ENCODE measurements at places on chromosomes 5 and 9. TPM values are rescaled to one million over a fixed set of nuclear protein-coding genes. Genes with fewer than 3 reads are reported as not detected.

The NEUROG1 gene
- total RNA-seq, result not detected

The C1QTNF3 gene
- total RNA-seq, result 3.9 TPM

The OCLN gene
- 0.34 TPM for total RNA-seq

The CARTPT gene
- total RNA-seq, result not detected

The EPB41L4A gene
- total RNA-seq, result 1.4 TPM

The SLIT3 gene
- not detected for total RNA-seq

The MYMK gene
- total RNA-seq, result not detected

The C5orf58 gene
- total RNA-seq, result not detected

The SIT1 gene
- total RNA-seq, result 218 TPM

Data from T-helper 1 cell treated with Interleukin-12 subunit alpha and Interleukin-12 subunit beta and Interleukin-4 antibody, amounts not matched to agents 30 ng/mL and 1 ng/mL, for 36 hours (primary cell).